ENCODE measurements at places on chromosomes 2 and 18. TPM values are rescaled to one million over a fixed set of nuclear protein-coding genes. Genes with fewer than 3 reads are reported as not detected.

The LINC00305 gene
- not detected for polyA plus RNA-seq

The BOD1L2 gene
- not detected for polyA plus RNA-seq

The RAB12 gene
- 102 TPM for polyA plus RNA-seq

The VAMP5 gene
- polyA plus RNA-seq: not detected

The POU3F3 gene
- polyA plus RNA-seq: 72.0 TPM

The C2orf78 gene
- not detected for polyA plus RNA-seq

The CPLX4 gene
- not detected for polyA plus RNA-seq

The HOXD9 gene
- polyA plus RNA-seq: not detected

The WDR43 gene
- 19.6 TPM for polyA plus RNA-seq

The LOXL3 gene
- polyA plus RNA-seq: 20.1 TPM

The ANKRD30BL gene
- polyA plus RNA-seq: not detected

The SNED1 gene
- 0.04 TPM for polyA plus RNA-seq

The GLB1L gene
- polyA plus RNA-seq: 8.0 TPM

The ORC2 gene
- polyA plus RNA-seq: 14.8 TPM
